ENCODE measurements at places on chromosomes 16 and 17.

DNA sequence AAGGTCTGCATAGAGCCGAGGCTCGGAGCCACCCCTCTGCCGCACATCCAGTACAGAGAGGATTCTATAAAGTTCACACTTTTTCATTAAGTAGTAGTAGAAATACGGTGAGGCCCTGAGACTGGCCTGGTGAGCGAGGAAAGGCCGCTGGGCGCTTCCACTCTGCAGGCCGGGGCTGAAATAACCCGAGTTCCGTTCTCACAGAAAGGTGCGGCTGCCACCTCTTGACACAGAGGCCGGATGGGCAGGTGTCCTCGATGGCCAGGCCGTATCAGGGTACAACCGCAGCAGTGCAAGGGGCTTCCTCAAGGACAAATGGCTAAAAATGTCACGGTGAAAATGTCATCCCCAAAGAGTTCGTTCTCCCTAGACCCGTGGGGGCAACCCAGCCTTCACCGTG, 770 bp upstream of the PCYT2 start:
- no peak for DNase-seq

DNA sequence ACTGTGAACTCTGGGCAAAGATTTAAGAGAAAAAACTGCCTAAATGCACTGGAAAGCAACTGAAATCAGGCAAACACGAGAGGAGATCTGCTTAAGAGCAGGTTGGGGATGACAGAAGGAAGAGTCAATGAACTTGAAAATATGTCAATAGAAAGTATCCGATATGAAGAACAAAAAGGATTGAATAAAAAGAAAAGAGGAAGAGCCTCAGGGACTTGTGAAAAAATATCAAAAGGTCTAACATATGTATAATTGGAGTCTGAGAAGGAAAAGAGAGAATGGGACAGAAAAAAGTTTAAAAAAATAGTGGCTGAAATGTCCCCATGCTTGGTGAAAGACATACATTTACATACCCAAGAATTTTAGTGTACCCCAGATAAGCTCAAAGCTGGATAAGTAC, 195.5 kb downstream of the COPRS start:
- DNase-seq, result peak; percentile 34

GRCh38 chr17:43952351-43952723, 1.4 kb downstream of the PYY start:
- DNase-seq, result no peak

GRCh38 chr17:29621751-29622194, 939 bp downstream of the CORO6 start:
- no peak for DNase-seq

DNA sequence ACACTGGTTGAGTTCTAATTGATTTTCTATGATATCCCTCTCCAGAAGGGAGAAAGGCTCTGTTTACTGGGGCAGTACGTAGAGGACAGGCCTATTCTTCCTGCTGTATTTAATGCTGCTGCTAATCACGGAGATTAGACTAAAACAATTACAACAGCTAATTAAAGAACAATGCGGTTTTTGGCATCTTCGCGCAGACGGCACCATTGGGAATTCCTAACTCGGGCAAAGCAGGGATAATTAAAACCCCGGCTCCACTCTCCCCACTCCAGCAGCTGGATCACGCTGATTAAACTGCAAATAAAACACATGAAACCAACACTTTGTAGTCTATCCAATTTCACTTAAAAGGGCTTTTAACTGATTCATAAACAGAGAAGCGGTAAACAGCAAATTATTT, 147.6 kb downstream of the XYLT1 start:
- DNase-seq, result no peak

DNA sequence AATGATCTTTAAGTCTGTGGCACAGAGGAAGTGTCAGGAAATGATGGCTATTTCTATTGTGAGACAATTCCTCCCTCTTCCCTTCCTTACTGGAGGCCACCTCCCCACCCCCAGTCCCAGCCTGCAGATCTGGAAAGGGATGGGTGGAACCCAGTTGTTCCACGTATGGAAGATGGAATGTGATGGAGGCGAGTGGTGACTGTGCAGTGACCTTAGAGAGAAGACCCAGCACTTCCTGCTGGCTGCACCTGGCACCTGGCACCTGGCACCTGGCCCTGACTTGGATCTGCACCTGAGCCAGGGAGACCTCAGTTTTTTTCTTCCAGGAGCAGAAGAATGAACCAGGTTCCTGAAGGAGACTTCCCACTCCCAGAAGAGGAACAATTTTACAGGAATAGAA, 33.0 kb upstream of the TMC5 start:
- DNase-seq, result no peak

Data from choroid plexus epithelial cell (primary cell).